Right lobe of liver (tissue), 6 donors: ENCODE measurements at places on chromosomes 12 and 14.

- DNase-seq: peak; percentile 37
Observed at GRCh38 chr12:57069523-57069922, 9.1 kb downstream of the NEMP1 start.

GRCh38 chr14:68511129-68512047 is 281.5 kb downstream of the ZFP36L1 start:
- DNase-seq: no peak

DNA sequence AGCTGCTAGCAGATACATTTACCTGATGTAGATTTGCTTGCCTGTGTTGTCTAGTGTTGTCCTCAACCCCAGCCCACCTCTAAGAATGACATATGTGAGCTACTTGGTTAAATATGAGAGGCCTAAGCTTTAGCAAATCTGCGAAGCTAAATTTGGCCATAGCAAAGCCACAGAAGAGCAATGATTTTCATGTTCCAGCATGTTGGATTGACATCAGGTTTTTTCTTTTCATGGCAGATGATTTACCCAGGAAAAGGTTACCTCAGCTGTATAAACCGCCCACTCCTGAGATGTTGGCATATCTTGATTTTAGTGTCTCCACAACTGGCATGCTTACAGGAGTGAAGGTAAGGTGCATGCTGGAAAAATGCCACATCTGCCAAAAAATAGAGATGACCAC is 36.4 kb upstream of the ATF1 start:
- no peak for DNase-seq

- DNase-seq: no peak
Observed at GRCh38 chr14:99968941-99969340, 96.3 kb upstream of the EVL start.

DNA sequence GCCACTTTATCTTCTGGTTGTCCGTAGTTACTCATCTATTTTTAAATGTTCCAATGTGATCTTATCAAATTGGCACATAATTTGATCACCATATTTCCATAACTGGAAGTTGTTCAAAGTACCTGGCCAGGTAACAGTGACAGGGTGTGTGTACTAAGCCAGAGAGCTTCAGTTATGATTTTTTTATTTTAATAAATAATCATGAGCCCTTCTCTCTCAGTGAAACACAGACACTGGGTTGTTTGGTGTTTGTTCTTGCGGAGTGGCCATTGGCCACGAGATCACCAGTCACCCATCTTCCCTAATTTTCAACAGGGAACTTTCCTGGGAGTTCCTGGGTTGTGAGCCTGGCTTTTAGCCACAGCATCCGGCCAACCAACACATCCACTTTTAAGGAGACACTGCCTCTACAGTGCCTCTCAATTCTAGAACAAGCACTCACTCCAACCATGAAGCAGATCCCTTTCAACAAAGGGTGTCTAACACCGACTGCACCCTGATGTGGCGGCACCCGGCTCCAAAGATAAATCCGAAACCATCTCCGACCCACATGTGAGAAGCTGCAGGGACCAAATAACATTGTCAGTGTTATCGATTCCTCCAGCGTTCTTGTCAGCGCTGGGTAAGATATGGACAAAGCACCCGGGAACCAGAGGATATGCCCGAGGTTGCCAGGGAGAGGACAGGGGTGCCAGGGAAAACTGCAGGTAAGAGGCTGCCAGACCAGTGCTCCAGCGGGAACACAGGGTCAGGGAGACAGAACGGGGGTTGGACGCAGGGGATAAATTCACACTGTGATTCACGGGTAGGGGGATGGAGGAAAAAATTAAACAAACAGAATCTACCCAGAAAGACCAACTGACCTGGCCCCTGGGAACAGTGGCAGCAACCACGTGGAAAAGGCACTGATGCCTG is 49.9 kb downstream of the FOXN3 start:
- peak; percentile 83 for DNase-seq

- no peak for DNase-seq
Observed at GRCh38 chr14:81480741-81481140, 52.9 kb downstream of the SEL1L start.

GRCh38 chr12:59700153-59700450 is 104.3 kb downstream of the SLC16A7 start:
- no peak for DNase-seq

- DNase-seq: no peak
Observed at GRCh38 chr12:68198507-68199086, 27.0 kb downstream of the IL26 start.

- DNase-seq: no peak
Observed at GRCh38 chr12:92363295-92364146, 217.9 kb upstream of the BTG1 start.

- no peak for DNase-seq
Observed at GRCh38 chr12:31729705-31730104, 884 bp upstream of the AMN1 start.
